Activated naive CD4-positive, alpha-beta T cell treated with anti-CD3 and anti-CD28 coated beads, Interleukin-2, amount 50 U/mL, for 72 hours (primary cell): ENCODE measurements at places on chromosomes 6 and 20.
A peak's percentile ranks its signal among the peaks of the same experiment; 100 is the strongest.

DNA sequence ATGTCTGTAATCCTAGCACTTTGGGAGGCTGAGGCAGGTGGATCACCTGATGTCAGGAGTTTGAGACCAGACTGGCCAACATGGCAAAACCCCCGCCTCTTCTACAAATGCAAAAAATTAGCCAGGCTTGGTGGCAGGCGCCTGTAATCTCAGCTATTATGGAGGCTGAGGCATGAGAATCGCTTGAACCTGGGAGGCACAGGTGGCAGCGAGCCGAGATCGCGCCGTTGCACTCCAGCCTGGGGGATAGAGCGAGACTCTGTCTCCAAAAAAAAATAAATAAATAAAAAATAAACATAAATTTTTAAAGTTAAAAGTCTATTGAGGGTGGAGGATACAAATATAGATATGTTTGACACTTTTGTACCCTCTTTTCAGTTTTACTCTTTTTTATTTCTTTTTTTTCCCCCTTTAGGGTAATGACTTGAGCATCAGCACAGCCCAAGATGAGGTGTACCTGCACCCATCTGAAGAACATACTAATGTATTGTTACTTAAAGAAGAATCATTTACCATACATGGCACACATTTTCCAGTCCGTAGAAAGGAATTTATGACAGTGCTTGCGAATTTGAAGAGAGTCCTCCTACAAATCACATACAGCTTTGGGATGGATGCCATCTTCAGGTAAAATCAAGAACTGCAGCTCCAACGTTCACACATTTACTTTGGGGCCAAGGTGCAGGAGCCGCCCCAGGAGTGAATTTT, 368.9 kb downstream of the LAMA2 start:
- peak; percentile 62 for DNase-seq

DNA sequence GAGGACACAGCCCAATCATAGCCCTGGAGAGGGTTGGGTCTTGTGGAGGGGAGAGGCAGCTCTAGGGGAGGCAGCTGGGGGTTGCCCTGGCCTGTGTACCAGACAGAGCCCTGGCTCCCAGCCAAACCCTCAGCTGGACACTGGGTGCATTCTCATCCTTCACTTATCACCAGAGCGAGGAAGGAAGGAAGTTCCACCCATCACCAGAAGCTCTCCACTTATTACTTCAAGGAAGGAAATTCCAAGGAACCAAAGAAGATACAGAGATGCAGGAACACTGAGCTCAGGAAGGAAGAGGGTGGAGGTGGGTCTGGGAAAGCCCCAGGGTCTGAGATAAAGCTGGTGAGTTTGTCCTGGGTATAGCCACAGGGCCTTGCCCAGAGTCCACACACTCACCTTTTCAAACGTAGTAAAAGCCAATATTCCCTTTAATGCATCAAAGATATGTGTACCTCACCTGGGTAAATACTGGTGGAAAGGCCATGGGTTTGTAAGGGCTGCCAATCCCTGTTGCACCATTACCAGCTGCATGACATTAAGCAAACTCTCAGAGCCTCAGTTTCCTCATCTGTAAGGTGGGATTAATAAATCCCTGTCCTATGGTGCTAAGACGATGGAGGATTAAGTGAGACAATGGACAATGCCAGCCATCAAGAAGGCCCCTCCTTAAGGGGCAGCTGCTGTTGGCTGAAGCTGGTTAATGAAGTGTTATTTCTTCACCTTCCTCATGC, 109.7 kb upstream of the NAA20 start:
- no peak for DNase-seq

- DNase-seq = no peak
Observed at GRCh38 chr6:25179051-25179778, 100.0 kb upstream of the CARMIL1 start.

GRCh38 chr6:33983721-33984465, 162.0 kb downstream of the GRM4 start:
- peak; percentile 38 for DNase-seq

DNA sequence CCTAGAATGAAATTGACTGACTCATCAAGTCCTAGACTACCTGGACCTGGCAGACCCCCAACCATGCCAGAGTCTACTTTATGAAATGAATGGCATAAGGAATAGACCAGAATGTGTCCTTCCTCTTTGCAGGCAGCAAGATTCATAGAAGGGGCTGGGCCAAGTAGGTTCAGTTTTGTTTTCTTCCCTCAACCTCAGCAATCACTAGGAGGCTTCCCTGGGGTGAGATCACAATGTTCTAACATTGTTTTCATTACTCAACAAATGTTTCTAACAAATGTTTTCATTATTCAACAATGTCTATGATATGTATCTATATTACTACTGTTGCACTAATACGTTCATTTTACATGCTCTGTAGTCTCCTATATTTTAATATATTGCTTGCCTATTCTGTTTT, 8.4 kb upstream of the FAM162B start:
- DNase-seq = no peak

DNA sequence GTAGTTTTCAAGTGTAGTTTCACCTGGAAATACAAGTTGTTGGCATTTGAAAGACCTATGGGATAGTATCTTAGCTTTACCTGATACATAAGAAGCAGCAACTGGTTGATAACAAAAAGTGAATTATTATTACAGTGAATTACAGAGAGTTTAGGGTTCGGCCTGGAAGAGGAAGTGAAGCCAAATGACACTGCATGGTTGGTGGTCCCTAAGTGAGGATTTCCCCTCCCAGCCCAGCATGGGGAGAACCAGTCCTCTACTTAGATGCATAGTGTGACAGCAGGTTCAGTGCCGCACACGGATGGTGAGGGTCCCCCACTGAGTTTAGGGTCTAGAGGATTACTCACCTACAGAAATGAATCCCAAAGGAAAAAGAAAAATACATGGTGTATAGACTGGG, 18.1 kb downstream of the HLA-DPB1 start:
- DNase-seq = no peak

GRCh38 chr20:54382419-54382818, 93.0 kb upstream of the DOK5 start:
- no peak for DNase-seq
